Tongue (tissue), 3 donors: ENCODE measurements at places on chromosomes 2 and 18. TPM values are rescaled to one million over a fixed set of nuclear protein-coding genes. Genes with fewer than 3 reads are reported as not detected.

DNA sequence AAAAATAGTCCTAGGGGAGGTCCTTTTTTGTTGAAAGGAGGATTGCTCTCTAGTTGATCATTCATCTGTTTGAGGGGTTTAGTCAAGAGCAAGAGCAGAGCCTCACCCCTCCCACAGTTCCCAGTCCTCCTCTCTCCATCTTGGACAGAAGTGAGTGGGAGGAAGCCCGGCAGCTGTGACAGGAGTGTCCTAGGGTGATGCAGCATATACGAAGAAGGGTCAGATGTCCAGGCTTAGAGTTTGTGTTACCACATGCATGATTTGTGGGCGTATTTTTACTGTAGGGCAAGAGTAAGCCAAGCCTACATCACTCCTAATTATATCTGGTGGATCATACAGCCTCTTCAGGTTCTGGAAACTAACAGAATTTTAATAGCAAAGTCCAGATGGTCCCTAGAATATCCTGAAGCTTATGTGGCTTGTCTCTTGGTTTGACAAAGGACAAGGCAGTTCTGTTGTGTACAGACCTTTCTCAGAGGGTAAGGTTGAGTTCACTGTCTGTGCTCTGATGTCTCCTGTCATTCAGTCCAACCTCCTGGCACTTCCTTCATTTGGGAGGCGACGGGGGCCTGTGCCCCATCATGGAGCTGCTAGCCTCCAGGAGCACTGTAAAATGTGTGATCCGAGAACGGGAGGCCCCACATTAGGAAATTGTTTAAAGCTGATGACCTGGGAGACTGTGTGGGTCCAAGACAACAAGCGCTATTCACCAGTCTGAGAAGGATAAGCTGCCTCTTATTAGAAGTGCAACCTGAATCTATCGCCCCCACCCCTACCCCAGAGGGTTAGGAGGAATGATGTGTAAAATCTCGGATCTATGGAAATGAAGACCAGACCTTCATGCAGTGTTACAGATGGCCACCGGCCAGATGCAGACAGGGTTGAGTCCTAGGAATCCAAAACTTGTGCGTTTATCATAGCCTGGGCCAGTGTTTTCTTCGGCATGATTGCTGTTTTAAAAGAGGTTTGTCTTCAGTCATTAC, 6.9 kb downstream of the CEP68 start:
- DNase-seq: peak; percentile 73

Gene HSPD1
- total RNA-seq: 322 TPM

- peak; percentile 35 for DNase-seq
Measured at GRCh38 chr2:45857275-45857609, 205.8 kb downstream of the PRKCE start.

Gene CCDC68
- total RNA-seq: 5.0 TPM

- DNase-seq: no peak
Measured at GRCh38 chr2:28610583-28611201, 114.8 kb downstream of the PLB1 start.
